ENCODE measurements at places on chromosomes 11 and 22.

DNA sequence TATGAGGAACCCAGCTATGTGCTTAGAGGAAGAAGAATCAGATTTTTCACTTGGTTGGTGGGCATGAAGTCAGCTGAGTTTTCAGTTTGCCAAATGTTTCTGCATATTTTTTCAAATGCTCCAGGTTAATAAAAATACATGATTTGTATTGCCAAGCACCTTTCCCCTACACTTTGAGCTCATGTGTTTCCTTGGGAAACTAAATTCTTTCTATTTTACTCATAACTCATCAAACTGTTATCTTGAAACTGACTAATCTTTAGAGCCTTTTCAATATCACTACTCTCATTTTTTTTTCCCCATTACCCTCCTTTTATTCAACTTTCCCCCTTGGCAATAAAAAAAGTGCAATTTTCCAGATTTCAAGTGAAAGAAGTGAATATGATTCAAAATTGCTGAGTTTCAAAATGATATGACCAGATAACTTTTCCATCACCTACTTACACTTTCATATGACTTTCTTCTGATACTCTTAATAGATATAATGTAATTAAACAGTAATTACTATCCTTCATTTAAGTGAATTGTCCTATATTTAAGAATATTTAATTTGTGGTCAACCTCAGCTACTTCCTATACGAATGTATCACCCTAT, 91.9 kb upstream of the SOX6 start:
- no peak for DNase-seq

DNA sequence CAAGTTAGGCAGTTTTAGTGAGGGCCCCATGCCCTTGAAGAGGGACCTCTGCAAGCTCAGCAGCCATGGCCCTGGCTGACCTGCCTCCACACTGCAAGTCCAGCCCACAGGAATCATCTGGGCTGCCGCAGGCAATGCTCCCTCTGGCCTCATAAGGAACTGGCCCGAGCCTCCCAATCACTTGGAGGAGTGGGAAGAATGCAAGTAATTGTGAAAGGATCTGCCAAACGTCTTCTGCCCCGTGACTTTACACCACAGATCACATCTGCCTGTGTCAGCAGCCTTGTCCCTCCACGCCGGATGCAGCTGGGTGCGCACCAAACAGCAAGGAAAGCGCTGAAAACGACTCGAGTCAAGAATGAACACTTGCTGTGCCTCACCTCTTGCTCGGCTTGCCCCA, 23.8 kb downstream of the OPCML start:
- no peak for DNase-seq

GRCh38 chr22:19704355-19705015, 9.8 kb upstream of the SEPTIN5 start:
- no peak for DNase-seq

GRCh38 chr11:132944569-132944944, 587.7 kb downstream of the OPCML start:
- no peak for DNase-seq

- DNase-seq, result no peak
These were observed 86.8 kb downstream of the WT1 start for GRCh38 chr11:32348502-32348901.

GRCh38 chr11:8354622-8355415, 91.1 kb upstream of the LMO1 start:
- peak; percentile 44 for DNase-seq

- no peak for DNase-seq
These were observed 62.7 kb upstream of the NECTIN1 start for GRCh38 chr11:119791701-119792151.

DNA sequence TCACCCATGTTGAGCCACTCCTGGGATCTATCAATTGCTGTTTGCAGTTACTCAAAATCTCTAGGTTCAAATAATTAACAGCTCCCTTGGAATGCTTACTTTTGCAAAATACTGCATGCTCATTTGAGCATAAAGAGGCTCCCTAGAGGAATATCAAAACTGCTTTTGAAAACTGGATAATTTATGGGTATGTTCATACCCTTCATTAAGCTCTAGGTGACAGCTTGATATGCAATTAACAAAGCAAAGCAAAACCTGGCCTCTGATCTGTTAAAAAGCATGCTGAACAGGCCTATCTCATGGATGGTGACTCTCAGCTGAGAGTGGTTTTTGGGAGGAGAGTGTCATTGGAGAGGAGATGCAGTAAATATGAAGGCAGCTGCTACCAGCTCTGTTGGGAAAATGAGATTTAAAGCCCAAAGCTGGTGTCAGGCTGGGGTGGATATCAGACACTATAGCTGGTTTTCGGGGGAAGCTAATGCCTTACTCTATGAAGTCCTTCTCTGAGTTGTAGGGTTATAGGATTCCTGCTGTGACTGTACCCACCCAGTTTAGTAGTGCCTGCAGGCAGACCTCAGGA, 110.9 kb downstream of the RASSF10 start:
- no peak for DNase-seq

DNA sequence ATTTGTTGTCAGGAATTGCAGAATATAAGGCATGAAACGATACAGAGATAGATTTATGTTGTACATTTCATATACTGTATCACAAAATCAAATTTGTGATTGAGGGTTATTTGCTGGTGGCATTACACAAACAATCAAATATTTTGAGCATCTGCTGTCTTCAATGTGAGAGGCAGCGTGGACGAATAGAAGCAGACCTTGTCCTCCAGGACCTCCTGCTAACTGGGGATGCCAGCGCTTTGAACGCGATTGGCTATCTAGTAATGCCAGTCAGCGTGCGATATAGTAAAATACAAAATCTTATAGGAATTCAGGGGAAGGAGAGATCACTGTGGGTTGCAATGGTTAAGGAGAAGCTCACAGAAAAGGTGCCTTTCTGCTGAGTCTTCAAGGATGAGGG, 631 bp upstream of the SNX19 start:
- DNase-seq, result no peak

GRCh38 chr22:41382098-41382578, 396 bp downstream of the TEF start:
- no peak for DNase-seq

GRCh38 chr11:126841999-126842398, 158.6 kb downstream of the KIRREL3 start:
- DNase-seq, result no peak

DNA sequence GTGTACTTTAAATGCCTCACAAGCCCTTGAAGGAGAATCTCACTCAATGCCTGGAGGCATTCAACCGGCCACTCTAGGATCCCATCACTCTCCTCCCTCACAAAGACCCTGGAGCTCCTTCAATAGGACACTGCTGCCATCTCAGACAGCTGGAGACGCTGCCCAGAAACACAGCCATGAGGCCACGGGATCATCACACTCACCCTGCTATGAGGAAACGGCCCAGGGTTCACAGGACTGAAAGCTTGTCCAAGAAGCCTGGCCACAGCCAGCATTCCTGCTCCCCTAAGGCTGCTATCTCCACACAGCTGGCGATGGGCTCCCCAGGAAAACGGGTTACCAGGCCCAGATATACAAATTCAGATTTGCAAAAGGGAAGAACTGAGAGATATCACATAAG, 13.2 kb downstream of the CARS1 start:
- DNase-seq, result no peak

GRCh38 chr11:64407221-64407620, 48.3 kb downstream of the RPS6KA4 start:
- DNase-seq, result no peak

DNA sequence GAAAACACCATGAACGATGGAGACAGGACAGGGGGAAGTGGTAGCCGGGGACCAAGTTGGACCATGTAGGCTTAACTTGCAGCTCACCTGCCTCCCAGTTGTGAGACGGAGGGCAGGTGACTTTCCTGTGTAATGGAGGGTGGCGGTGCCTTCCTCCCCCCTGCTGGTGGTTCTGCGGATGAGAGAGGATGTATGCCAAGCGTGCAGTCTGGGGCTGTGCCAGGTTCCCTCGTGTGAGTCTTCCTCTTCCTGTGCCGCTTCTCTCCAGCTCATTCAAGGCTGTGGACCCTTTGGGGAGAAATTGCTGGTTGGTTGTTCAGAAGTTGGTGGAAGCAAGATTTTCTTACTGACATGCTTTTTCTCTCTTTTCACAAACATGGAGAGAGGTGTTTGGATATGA, 35.1 kb downstream of the MPPED1 start:
- no peak for DNase-seq

GRCh38 chr11:79744941-79745340, 304.1 kb upstream of the TENM4 start:
- DNase-seq, result no peak

DNA sequence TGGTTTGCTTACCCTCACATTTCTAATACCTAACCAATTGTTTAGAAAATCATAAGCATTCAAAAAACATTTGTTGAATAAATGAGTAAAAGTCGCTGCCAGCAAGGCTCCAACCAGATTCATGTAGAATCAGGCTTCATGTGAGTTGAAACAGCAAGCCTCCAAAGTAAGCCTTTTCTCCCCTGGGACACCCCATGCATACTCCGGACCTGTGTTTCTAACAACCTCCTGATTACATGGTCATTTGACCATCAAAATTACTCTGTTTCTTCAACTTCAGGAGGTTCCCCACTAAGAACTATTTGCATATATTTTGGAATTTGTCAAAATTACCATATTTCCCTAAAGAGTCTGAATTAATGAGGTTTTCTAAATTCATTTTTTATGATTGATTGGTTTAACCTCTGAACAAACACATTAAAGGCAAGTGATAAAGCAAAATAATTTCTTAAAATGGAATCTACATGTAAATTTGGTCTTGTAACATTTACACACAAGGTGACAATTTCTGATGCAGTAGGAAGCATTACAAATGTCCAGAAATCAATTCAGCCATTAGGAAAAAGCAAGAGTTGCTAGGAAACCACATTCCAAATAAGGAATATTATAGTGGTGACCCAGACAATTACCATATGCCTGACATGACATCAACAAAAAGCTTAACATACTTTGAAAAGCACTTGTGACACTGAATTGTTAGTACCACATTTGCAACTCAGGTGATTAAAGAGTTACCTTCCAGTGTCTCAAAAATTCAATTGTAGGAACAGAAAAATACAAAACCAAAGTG, 252.6 kb downstream of the GUCY1A2 start:
- no peak for DNase-seq

Measured in SW480 (cell line).